ENCODE measurements at places on chromosomes 11 and 22. TPM values are rescaled to one million over a fixed set of nuclear protein-coding genes. Genes with fewer than 3 reads are reported as not detected.

The NPAS4 gene
- 0.28 TPM for polyA plus RNA-seq

The IL18 gene
- 0.40 TPM for polyA plus RNA-seq

The OLFML1 gene
- polyA plus RNA-seq: 35.0 TPM

The VSTM5 gene
- polyA plus RNA-seq: 0.48 TPM

The GRM5 gene
- polyA plus RNA-seq: not detected

The SYT7 gene
- 3.3 TPM for polyA plus RNA-seq

The MLC1 gene
- polyA plus RNA-seq: 1.2 TPM

The ACTN3 gene
- 24.1 TPM for polyA plus RNA-seq

The TCN1 gene
- 0.23 TPM for polyA plus RNA-seq

The SCGB1C1 gene
- polyA plus RNA-seq: 0.34 TPM

The OOSP4A gene
- not detected for polyA plus RNA-seq

The KDM4E gene
- polyA plus RNA-seq: 0.06 TPM

The SULT4A1 gene
- 2.5 TPM for polyA plus RNA-seq

The SYCE3 gene
- polyA plus RNA-seq: not detected

The CD6 gene
- 0.83 TPM for polyA plus RNA-seq

The FADS2 gene
- 75.9 TPM for polyA plus RNA-seq

The RTN4R gene
- 19.9 TPM for polyA plus RNA-seq

The CSF2RB gene
- 1.6 TPM for polyA plus RNA-seq

The ABCG4 gene
- polyA plus RNA-seq: 0.14 TPM

The OR51E2 gene
- 0.83 TPM for polyA plus RNA-seq

The FAR1 gene
- 50.7 TPM for polyA plus RNA-seq

The MAPK8IP2 gene
- 0.51 TPM for polyA plus RNA-seq

The MMP10 gene
- not detected for polyA plus RNA-seq

The OR51A2 gene
- polyA plus RNA-seq: not detected

The DRICH1 gene
- 0.35 TPM for polyA plus RNA-seq

The MN1 gene
- 16.9 TPM for polyA plus RNA-seq

The OR10A2 gene
- 0.05 TPM for polyA plus RNA-seq

The GPHA2 gene
- polyA plus RNA-seq: 0.35 TPM

Measured in forelimb muscle (tissue), 1 donor.